Umbilical cord (tissue), 2 donors: ENCODE measurements at places on chromosomes 1 and 21. TPM values are rescaled to one million over a fixed set of nuclear protein-coding genes. Genes with fewer than 3 reads are reported as not detected.
A peak's percentile ranks its signal among the peaks of the same experiment; 100 is the strongest.

GRCh38 chr1:150066838-150067183 is 765 bp upstream of the VPS45 start:
- no peak for DNase-seq

GRCh38 chr1:56382929-56383328 is 196.4 kb downstream of the PLPP3 start:
- DNase-seq, result no peak

DNA sequence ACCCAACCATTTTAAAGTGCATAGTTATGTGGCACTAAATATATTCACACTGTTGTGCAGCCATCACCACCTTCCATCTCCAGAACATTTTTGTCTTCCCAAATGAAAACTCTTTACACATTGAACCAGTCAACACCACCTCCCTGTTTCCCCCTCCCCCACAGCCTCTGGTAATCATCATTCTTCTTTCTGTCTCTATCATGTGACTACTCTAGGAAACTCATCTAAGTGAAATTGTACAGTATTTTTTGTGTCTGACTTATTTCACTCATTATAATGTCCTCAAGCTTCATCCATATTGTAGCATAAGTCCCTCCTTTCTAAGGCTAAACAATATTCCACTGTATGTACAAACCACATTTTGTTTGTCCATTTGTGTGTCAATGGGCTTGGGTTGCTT is 128.0 kb downstream of the RUNX1 start:
- no peak for DNase-seq

GRCh38 chr1:77742011-77742555 is 17.6 kb downstream of the USP33 start:
- no peak for DNase-seq

DNA sequence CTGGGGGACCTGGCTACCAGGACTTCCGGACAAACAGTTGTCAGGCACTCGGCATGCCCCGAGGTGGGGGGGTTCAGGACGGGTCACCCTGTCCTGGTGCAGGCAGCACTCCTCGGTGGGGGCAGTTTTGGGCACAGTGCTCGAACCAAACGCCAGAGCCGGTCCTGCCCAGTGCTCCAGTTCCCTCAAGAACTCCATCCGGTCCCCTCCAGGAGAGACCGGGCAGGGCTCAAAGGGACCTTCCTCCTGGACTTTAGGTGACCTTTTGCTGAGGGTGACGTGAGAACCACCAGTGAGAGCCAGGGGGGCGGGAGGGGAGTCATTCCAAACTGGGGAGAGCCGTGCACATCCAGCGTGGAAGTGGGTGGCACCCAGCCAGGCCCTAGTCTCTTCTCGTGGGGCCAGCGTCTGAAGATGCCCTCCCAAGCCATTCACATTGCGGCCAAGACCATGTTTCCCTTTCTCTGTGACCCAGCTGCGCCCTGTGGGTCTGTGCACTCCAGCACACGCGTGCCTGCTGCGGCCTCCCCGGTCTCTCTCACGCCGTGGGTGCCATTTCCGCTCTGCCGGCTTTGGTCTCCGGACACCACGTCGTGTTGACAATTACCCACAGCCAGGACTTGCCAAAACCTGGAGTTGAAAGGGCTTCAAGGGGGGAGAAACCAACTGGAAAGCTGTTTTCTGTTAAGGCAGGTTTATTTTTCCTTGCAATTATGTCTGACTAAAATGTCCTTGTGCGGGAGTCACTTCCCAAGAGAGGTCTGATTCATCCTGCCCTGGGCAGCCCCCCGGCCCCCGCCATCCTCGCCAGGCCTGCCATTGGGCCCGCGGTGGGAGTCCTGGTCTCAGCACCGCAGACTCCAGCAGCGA is 178.8 kb upstream of the ARHGEF16 start:
- no peak for DNase-seq

DNA sequence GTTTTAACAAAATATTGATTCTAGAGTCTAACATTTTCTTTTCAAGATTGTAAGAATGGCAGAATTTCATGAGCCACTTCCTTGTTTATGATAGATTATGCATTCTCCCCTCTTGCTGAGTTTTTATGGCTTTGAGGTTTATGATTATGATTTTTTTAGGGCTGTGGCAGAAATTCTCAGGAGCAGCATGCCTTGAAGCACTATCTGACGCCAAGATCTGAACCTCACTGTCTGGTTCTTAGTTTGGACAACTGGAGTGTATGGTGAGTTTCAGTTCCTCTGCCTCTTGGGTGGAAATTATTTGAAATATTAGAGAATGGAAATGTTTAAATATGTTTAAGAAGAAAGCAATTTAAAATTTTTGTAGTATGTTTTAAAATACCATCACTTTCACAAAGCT is 10.2 kb downstream of the USP16 start:
- DNase-seq, result no peak

- DNase-seq, result peak; percentile 74
These were observed 70.7 kb downstream of the PRRX1 start for GRCh38 chr1:170734412-170735175.

- DNase-seq, result no peak
These were observed 6.0 kb downstream of the CAPN9 start for GRCh38 chr1:230753191-230753585.

DNA sequence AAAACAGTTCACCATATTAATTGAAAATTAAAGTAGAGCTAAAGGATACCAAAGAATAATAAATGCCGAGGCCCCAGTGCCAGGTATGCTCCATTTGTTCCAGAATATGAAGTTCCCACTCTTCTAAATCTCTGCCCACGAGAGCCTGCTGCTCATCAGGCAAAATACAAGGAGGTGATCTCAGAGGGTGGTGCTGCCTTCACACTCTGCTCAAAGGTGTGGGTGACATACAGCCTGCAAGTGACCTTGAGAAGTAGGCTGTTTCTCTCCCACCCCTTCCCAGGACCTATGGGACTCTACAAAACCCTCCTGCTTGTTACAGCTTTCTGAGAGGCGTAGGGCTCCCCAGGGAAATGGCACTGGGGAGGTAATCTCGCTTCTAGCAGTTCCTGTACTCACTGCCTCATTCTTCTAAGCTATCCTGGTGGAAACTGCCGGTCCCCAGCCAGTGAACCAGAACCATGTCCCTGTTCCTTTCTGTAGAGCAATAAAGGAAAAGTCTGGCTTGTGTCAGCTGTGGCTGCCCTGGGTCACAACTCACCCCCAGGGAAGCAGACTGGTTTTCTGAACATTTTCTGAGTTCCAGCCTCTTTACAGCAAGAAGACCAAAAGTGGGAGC is 26.9 kb upstream of the DPT start:
- DNase-seq, result no peak

- no peak for DNase-seq
These were observed 31.8 kb downstream of the APP start for GRCh38 chr21:26138615-26139257.

DNA sequence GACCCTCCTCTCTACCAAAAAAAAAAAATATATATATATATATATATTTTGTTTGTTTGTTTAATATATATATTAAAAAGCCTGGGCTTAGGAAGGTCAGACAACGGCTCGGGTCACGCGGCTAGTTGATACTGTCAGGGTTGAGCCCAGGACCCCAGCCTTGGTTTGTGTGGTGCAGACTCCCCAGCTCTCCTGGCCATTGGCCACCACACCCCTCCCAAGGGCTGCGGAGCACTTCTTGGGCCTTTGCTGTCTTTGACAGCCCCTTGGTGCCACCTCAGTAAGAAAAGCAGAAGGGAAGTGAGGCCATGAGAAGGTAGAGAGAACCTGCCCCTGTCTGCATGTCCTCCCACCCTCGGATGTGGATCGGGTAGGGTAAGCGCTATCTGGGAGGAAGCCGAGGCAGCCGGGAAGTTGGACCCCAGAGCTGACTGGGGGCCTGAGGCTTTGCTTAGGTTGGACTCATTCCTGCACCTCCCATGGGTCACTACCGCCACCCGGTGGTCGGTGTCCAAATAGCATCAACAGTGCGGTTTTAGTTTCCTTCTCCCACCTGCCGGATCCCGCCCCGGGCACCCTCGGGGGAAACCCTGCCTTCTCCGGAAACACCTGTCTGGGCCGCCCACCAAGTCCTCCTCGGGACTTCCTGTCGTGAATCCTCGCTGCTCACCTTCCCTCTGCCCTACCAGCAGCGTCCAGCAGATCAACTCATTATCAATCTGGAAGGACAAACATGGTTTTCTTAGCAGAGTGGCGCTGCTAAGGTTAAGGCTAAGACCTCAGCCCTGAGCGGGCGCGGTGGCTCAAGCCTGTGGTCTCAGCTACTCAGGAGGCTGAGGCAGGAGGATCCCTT is 29.8 kb upstream of the GNPAT start:
- DNase-seq, result peak; percentile 73

GSTM5 gene
- total RNA-seq, result 12.0 TPM

SH3BGR gene
- 15.2 TPM for total RNA-seq
